T-helper 17 cell (primary cell): ENCODE measurements at places on chromosomes 2 and 18.

- no peak for DNase-seq
Measured at GRCh38 chr2:21047141-21048009, 3.5 kb upstream of the APOB start.

DNA sequence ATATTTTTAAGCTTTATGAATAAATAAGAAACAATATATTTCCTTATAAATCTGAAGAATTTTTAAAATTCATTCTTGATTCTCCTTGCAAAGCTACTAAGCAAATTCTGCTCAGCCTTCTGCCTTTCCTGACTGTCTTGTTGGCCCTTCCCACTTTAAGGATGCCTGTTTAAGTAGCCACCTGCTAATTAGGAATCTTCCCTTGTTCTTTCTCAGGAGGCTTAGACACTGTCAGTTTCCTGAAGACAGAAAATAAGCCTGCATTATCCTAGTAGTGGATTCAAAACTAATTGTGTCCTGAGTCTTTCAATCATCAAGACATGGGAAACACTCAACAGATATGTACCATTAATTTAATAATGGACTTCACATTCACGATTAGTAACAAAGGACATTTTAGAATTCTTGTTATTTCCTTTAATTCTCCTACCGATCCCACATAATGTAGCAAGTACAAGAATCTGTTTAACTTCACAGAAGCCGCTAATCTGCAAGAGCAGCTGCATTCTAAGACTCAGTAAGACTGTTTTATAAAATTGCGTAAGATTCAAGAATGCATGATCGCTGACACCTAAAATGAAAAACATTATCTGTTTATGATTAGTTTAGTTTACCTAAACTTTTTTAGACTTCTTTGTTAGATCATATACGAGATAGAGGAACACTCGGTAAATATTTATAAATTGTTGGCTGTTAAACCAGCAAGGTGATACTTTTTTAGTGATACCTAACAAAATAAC is 445.4 kb upstream of the DSEL start:
- no peak for DNase-seq

DNA sequence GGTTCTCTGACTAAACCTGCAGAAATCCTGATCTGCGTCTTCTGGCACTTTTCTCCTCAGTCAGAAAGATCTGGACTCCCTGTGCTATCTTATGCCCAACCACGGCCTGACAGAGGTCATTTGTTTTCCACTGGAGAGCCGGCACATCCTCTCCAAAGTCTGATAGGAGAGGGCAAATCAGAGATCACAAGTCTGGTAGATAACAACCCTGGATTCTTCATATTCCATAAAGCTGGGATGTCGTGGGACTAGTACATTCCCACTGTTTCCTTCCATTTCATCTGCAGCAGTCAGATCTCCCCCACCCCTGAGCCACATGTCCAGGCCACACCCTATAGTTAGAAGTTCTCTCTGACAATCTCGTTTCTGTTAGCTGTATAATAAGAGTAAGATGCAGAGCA is 157.0 kb downstream of the MGAT5 start:
- DNase-seq, result no peak

DNA sequence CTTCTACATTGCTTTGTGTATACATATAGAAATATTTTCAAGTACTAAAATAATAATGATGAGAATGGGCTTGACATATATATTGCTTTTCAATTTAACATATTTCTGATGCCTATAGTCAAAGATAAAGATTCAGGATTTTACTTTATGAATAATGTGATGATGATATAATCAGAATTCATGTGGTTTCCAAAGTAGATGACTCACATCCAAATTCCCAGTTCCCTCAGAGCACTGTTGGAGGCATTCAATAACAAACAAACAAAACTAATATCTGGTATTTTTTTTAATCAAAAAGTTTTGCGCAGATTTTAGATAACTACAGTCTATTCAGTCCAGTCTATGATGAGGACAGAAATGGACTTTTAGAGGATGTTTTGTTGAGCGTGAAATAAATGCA is 2094.5 kb upstream of the CELF4 start:
- DNase-seq, result no peak

- DNase-seq, result no peak
Measured at GRCh38 chr2:29189052-29189451, 73.8 kb downstream of the CLIP4 start.

GRCh38 chr2:106885971-106886915 is at the start of gene ST6GAL2:
ST6GAL2 (minus strand) TSS chr2:106886167; CDS start chr2:106843977, 42,190 bp downstream.
- DNase-seq, result no peak

GRCh38 chr2:40127146-40127545 is 324.7 kb downstream of the SLC8A1 start:
- DNase-seq, result no peak

- no peak for DNase-seq
Measured at GRCh38 chr2:205290299-205290698, 392.0 kb upstream of the NRP2 start.

DNA sequence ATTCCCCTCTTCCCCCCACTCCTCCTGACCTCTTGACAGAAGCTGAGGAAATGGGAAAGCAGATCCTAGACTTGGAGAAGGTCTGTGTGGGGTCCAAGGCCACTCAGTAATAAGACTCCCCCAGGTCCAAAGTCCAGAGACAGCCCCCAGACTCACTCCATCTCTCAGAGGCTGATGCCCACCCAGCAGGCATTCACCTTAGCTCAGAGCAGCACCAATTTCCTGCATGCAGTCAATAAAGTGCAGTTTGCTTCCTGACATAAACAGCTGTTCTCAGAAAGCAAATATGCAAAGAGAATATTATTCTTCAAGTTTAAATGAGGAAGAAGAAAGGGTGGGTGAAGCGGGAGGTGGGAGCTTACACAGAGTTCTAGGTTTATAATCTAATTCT is 84.1 kb upstream of the RTN4 start:
- no peak for DNase-seq

- no peak for DNase-seq
Measured at GRCh38 chr2:133293544-133294353, 274.5 kb downstream of the NCKAP5 start.

- DNase-seq, result no peak
Measured at GRCh38 chr18:28657961-28658360, 481.0 kb upstream of the CDH2 start.

- DNase-seq, result no peak
Measured at GRCh38 chr2:165055082-165055851, 99.9 kb upstream of the SLC38A11 start.

DNA sequence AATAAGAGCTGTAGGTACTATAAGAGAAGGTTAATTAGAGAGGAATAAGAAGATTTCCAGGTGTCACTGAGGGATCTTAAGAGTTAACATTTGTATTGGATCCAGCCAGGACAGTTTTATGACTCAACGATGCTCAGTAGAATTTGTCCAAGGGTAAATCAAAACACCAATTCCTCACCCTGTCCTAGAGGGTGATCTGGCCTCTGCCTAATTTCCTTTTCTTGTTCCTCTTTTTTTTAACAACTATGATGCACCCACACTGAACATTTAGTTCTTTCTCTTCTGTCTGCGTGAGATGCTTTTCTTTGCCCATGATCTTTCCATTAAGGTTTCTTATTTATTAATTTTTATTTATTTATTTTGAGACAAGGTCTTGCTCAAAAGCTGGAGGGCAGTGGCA is 92.0 kb downstream of the PMS1 start:
- no peak for DNase-seq
